ENCODE measurements at places on chromosomes 13 and 19.

DNA sequence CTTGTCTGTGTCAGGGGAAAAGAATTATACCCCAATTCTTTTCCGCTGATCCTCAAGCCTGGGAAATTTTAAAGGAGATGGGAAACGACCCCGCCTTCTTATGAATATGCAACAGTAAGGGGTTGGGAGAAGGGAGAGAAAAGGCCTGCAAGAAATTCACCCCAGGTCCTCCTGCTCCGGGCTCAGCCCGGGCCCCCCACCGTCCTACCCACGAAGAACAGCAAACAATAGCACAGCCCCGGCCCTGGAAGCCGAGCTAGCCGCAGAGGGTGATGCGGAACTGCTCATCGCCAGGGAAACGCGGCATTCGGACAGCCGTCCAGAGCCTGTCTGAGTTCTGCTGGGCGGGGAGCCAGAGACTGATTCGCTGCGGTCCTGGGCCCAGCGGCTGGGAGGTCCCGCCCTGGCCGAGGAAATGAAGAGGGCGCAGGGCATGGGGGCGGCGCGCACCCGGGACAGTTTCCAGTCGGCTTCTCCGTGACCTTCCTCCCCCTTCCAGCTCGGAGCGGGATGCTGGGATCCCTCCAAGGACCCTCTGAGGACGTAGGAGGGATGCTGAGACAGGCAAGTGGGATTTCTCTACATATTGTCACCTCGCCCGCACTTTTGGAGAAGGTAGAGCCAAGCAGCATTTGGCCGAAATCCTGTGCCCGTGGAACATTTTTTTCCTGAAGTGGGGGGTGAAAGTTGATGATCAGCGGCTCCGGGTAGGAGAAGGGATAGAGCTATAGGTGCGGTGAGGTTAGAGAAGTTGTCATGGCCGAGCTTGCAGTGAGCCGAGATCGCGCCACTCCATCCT is 82.3 kb upstream of the C1QTNF9B start:
- no peak for DNase-seq

GRCh38 chr13:47997384-47997783 is 3.7 kb downstream of the SUCLA2 start:
- DNase-seq, result no peak

- DNase-seq, result no peak
These were observed 1247.3 kb downstream of the SLITRK1 start for GRCh38 chr13:82634946-82635345.

- DNase-seq, result no peak
These were observed 7.0 kb downstream of the KLK2 start for GRCh38 chr19:50880241-50880640.
